ENCODE measurements at places on chromosomes 4 and X.

DNA sequence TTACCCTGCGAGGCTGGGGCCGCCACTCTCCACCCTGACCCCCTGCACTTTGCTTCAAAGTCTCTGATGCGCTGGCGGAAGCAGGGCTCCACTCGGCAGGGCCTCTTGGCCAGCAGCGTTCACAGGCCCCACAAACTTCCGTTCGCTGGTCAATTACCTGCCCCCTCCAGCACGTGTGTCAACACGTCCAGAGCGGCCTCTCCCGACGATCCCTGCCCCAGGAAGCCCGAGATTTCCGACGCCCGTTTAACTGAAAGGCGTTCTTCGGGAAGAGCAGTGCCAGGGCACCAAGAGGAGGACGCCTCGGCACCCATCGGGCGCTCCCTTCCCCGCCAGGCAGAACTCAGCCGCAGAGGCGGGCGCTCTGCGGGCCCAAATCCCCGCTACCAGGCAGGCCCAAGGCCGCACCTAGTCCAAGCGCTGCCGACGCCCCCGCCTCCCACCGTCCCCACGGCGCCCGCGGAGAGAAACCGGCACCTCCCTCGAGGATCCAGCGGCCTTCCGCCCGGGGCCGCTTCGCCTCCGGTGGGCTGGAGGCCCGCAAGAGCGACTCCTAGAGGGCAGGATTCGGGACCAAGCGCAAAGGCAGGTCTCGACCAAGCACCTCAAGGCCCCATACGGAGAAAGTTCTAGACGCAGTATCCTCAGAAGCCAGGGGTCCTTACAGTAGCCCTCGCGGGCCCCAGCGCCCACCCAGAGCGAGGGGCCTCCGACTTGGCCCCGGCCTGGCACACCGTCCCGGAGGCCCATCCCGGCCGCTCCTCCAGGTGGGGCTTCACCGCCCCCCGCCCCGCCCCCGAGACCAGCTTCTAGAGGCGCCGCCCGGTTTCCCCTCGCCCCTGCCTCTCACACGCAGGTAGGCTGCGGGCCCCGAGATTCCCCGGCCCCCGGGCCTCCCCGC lies 586 bp downstream of the BCAP31 start:
- peak; percentile 39 for DNase-seq

DNA sequence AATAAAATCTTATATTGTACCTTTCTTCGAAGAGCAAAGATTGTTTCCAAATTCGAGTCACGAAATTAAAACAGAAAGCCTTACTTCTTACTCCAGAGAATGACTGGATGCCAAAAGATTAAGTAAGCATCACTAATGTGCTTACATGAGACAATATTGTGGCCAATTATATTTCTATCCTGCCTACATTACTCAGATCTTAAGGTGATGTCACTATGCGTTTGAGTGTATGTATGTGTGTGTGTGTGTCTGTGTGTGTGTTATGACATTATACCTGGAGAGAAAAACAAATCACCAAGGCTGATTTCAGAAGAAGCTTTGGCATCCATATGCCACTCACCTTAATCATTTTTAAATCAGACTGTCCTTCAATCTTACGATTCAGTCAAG lies 556.3 kb downstream of the PPARGC1A start:
- DNase-seq, result peak; percentile 76

DNA sequence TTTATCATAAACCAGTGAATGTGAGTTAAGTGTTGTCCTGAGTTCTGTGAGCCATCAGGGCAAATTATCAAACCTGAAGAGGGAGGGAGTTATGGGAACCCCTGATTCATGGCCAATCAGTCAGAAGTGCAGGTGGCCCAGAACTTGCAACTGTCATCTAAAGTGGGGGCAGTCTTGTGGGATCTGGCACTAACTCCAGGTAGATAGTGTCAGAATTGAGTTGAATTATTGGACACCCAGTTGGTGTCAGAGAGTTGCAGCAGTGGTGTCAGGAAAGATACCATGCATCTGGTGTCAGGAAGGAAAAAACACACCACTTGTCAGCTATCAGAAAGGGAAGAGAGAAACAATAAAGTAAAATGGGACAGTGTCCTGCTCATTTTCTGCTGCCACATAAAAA lies 8.4 kb downstream of the CORIN start:
- DNase-seq, result no peak

GRCh38 chr4:84856468-84857049 lies 109.9 kb downstream of the WDFY3 start:
- DNase-seq, result no peak

DNA sequence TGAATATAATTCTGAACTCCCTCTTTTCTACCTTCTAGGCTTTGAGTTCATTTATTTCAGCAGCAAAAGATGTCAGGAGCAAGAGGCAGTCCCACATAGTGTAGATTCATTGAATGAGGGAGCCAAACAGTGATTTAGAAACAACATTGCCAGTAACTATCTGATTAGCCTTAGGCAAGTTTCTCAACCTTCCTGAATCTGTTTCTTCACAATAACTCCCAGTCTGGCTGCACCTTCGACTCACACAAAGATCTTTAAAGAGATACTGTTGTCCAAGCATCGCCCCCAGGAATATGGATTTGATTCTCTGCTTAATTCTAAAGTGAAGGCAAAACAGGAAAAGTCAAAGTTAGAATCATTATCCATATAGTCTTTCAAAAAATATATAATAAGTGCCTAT lies 1026.2 kb downstream of the DMD start:
- no peak for DNase-seq

DNA sequence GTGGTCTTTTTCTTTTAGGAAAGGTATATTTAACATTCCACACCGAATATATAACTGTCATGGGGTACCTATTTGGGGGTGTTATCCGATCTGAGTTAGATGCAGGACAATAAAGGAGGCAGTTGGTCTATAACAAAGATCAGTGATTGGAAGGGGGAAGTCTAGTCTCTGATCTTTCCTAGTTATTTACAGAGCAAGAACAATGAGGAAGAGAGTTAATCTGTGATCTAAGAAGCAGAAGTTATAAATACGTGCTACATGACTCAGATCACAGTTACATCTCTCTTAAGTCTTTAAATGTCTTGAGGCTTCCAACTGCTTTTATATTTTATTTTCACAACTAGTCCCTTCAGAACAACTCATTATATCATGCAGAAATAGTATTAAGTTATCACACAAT lies 33.2 kb upstream of the ARMCX4 start:
- DNase-seq, result no peak

GRCh38 chr4:74441744-74442143 lies 3.2 kb upstream of the AREG start:
- no peak for DNase-seq

DNA sequence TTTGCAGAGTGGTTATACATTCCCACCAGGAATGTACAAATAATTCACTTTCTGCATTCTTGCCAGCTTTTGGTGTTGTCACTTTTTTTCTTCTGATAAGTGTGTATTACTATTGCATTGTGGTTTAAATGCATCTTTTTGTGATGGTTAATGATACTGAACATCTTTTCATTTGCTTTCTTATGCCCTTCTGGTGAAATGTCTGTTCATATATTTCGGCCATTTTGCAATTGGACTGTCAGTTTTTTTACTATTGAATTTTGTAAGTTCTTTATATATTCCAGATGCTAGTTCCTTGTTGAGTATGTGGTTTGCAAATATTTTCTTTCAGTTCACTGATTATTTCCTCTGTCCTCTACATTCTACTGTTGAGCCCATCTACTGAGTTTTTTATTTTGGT lies 19.4 kb upstream of the BMP2K start:
- no peak for DNase-seq

DNA sequence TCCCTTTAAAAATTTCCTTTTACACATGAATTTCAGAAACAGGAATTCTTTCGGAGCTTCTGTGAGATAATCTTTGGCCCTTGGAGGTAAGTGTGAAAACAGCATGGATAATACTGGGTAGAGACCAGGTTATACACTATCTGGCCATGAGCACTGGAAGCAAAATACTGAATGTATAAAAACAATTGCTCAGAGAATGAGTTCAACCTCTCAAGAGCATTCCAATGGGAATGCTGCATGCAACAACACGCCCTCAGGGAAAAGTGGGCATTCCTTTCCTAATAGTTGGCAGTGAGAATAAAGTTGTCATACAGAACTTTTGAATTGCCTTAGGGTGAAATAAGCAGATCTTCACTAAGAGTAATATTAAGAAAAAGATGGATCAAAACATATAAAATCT lies 574.8 kb upstream of the DIPK2B start:
- DNase-seq, result peak; percentile 86

DNA sequence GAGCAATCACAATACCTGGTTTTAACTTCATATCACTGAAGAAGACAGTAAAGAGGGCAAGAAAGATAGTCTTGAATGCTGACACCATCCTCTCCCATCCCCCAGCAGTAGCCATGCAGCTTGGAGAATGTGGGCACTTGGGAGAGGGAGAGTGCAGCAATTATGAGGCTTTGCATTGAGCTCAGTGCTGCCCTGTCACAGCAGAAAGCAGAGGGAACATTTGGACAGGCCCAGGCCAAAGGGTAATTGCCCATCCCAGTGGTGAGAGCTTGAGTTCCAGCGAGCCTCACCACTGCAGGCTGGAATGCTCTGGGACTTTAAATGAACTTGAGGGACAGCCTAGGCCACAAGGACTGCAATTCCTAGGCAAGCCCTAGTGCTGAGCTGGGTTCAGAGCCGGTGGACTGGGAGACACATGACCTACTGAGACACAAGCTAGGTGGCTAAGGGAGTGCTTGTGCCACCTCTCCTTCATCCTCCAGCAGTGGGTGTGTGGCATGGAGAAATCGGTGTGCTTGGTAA lies 36.3 kb downstream of the CORIN start:
- DNase-seq, result no peak

DNA sequence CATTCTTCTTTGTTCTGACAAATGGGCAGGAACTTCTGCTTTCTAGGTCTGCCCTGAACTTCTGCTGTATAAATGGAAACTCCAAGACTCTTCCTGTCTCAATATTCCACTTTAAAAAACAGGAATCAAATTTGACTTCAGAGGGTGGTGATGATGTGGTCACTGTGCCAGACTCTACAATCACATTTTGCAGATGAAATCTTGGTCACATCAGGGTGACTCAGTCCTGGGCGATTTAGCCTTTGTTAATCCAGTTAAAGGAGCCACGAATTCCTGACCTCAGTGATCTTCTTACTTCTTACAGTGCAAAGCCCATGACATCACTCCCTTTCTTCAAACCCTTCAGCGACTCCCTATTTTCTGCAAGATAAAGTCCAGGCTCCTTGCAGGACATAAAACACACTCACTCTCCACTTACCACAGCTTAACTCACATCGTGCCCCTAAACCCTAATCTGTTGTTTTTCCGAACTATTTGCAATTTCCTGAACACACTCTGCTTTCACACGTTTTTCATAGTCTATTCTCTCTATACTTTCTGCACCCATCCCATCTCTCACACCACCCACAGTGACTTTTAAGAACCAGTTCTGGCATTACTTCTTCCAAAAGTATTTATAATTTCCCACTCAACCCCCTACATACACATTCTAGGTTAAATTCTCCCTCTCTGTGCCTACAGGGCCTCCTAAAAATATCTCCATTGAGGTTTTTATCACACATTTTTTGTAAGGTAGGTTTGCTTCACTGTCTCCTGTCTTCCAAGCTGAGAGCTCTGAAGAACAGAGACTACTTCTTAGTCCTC lies 11.1 kb downstream of the GASK1B start:
- peak; percentile 98 for DNase-seq

DNA sequence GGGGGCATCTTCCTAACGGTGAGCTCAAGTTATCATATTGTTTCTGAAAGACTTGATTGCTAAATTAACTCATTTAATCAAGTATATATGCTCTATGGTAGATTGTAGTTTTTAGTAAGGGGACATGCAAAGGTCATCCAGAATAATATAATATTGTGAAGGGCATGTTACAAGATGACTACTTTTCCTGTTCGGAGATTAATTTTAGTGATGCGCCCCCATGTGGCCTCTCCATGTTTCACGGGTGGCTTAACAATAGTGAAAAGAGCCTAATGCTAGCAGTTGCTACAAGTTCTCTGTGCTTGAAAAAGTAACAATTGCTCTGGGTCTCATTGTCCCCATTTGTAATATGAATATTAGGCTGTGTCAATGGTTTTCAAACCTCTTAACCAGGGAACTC lies 12.2 kb downstream of the SMPX start:
- peak; percentile 40 for DNase-seq

GRCh38 chr4:133129237-133129636 lies 19.9 kb upstream of the PCDH10 start:
- no peak for DNase-seq

DNA sequence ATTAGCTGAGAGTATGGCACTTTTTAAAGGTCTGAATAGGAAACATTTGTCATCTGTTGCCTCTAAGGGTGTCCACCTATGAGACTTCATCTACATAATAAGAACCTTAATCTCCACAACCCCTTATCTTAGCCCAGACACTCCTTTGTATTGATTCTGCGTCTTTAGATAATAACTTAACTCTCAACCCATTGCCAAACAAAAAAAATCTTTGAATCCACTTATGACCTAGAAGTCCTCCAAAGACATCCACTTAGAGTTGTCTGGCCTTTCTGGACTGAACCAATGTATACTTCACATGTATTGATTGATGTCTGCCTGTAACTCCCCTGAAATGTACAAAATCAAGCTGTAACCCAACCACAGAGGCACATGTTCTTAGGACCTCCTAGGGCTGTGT lies 66.0 kb upstream of the CHRNA9 start:
- DNase-seq, result no peak

DNA sequence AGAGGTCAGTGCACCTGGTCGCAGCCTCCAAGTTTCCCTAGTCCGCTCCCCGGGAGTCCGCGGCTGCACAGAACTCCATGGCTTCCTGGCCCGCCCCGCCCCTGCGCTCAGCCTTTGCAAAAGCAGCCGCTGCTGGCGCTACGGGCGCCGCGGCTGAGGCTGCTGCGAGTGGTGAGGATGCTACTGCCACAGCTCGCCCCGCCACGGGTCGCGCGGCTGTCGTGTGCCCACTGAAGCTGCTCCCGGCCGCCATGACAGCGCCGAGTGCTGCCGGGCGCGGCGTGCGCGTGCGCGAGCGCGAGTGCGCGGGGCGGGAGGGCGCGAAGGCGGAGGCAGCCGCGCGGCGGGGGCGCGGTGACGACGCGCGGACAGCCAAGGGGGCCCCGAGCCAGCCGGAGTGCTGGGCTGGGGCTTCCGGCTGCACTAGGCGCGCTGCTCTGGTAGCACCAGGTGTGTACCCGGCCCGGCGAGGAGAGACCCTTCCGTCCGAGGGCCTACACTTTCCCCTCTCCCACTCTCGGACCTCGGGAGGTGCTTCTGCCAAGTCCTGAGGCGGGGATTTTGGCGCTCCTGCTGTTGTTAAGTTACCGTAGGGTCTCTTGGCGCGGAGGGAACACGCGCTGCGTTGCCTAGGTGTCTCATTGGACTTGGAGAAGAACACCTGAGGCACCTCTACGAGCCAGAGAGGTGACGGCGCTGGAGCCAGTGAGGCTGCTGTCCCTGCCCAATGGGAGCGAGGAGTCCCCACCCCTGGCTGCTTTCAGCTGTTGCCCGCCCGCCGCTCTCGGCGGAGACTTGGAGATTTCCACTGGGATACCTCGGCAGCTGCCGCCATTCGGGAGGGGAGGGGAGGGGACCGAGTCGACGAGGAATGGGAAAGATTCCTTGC lies 619 bp upstream of the LRBA start:
- DNase-seq, result peak; percentile 58

- no peak for DNase-seq
Observed at GRCh38 chr4:78656968-78657445, 105.4 kb downstream of the ANXA3 start.

DNA sequence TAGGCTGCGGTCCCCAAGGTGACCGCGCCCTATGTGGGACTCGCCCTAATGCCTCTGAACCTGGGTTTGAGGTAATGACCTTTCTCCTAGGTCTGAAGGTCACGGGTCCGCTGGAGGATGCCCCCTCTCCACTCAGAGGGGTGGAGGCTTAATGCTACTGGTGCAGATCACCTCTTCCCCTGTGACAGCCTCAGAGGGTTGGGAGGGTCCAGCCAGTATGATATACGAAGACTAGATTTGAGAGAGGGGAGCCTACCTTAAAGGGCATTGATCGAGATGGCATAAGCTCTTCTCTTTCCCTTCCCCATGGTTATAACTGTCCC lies 1.0 kb downstream of the SLC25A5 start:
- DNase-seq, result no peak

All from fibroblast of lung (primary cell).